ENCODE measurements at places on chromosomes 2 and 18.
A peak's percentile ranks its signal among the peaks of the same experiment; 100 is the strongest.

- DNase-seq: no peak
Observed at GRCh38 chr2:105609746-105610402, 134.8 kb upstream of the NCK2 start.

DNA sequence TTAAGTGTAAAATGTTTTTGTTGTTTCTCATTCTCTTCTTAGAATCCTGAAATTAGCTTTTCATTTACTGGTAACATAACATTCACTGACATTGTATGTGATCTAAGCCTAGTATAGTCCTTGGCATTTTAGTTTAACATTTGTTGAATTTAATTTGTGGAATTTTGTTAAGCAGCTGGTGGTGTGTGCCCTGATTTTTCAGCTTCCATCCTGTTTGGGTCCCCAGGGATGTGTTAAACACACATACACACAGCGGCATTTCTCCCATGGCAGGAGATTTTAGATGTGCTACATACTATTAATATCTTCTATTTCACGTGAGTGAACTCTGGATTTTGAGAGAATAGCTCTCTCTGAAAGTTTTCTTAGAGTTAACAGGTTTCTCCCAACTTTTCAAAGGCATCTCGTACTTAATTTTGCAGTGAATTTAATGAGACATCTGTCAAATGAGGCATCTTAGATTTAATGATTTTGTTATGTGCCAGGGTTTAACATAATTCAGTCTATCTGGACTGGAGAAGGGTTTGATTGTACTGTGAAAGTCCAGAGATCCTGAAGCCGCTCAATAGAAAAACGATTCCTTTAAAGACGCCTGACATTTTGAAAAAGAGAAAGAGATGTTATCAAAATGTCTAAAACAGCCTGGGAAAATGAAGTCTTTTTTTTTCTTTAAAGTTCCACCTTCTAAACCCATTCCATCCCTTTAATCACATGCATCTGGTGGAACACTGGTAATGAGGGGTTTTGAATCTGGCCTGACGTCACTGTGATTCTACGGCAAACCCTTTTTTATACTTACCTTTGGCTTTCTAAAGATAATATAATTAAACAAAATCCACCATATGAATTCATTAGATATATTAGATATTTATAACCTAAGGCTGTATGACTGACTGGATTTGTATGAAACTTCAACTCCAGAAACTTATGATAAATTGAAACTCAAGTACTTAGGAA, 6.8 kb downstream of the PHLPP1 start:
- DNase-seq: no peak

DNA sequence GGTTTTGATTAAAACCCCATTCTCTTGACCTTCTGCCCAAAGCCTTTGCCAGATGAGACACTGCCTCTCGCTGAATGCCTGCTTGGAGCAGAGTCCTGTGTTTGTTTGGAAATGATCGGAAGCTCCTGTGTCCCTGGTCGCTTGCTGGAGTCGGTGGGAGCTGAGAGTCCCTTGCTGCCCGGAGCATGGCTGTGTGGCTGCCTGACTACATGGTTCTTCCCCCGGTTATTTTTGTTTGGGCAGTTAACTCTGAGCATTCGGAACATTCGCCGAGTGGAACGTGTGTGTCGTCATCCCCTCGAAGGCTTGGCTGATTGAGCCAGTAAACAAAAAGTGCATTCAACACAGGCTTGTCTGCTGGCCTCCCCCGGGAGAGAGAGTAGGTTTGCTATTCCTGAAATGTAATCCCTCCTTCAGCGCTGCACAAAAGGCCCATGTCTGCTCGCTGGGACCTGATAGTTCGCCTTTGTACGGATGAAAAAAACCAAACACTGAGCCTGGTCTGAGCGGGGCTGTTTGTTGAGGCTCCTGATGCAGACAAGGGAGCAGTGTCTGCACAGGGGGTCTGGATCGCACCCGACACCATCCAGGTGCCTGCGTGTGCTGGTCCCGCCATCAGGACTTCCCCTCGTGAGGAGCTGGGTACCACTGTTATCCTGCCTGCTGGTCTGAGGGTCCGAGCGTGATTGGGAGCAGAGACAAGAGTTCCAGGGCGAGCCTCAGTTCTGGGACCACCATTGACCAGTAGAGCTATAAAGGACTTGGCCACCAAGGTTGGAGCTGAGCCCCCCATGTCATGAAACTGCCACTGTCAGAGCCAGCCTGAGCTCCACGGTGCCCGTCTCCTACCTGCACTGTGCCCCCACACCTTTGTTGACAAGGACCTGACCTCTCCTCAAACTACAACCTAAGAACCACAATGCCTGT, 83.8 kb downstream of the AGAP1 start:
- no peak for DNase-seq

- no peak for DNase-seq
Observed at GRCh38 chr2:19799881-19800780, 101.7 kb downstream of the TTC32 start.

DNA sequence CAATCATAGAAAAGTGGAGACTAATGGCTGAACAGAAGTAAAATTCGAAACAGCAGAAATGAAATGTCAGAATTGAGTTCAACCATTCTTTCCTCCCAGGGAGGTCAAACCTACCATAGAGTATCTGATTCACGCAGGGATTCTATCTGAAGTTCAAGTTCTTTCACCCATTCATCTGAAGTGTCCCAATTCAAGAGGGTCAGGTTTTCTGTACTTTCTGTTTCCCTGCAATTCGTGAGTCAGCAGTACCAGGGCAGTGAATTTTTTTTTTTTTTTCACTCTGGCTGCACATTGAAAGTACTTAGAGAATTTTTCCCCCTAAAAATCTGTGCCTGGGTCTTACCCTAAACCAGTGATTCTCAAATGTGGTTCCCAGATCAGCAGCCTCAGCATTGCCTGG, 40.9 kb upstream of the CCDC88A start:
- DNase-seq: no peak

DNA sequence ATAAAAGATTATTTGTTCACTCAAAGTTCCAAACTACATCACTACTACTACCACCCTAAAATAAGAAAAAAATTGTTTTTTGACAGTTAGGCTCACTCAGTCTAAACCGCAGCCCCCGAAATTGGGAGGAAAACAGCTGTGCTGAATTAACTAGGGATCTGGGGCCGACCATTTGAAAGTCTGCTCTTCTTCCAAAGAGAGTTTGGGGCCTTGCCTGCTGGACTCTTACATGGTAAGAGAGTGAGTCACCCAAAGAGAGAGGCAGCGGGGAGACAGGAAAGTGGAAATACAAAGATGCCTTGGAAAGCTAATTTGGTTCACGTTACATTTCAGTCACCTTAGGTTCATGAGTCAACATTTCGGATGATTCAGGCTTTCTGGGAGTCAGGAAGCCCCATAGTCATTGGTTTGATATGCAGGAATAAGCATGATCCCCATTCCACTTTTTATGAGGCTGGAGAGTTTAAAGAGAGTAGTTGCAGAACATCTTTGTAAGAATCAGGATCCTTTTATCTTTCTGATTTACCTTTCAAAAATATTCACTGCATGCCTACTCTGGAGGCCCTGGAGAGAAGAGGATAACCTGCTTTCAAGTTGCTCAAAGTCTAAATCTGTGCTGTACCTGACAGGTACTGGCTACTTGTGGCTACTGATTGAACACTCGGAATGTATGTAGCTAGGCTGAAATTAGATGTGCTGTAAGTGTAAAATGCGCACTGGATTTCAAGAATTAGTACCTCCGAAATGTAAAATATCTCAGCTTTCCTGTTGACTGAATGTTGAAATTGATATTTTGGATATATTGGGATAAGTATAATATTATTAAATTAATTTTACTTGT, 995 bp upstream of the RTN4 start:
- peak; percentile 100 for DNase-seq

DNA sequence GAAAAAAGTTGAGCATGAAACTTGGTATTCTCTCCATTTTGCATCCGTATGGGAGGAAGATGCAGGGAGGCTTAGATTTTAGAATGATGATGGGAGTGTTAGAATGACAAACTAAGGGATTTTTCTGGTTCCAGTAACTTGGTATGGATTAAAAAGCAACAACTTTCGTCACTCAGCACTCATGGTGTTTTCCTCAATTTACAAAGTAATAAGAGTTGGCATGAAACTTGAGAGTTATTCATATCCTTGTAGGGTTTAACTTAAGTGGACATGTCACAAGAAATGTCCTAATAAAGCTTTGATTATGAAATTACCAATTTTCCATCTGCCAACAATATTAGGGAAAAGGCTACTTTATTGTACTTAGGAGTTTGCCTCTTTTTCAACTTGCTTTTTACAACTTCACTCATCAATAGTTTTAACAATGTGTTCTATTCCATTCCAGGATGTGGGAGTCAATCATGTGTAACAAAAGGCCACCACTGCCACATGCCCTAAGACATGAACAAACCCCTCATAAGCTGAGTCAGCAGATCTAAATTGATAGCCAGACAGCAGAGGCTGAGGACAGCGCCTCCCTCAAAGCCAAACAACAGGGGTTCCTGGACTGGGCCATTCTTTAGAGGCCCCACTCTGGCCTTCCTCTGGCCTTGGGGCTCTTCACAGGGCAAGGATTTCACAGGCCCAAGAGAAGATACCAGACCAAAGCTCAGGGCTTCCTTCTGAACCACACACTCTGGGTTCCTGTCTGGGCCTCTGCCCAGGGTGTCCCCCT, 265.8 kb downstream of the TNS1 start:
- no peak for DNase-seq

- peak; percentile 55 for DNase-seq
Observed at GRCh38 chr2:74867841-74868658, 34.1 kb downstream of the HK2 start.

- no peak for DNase-seq
Observed at GRCh38 chr2:203940039-203940438, 3.5 kb downstream of the ICOS start.

- DNase-seq: no peak
Observed at GRCh38 chr2:182883451-182883850, 17.0 kb upstream of the FRZB start.

DNA sequence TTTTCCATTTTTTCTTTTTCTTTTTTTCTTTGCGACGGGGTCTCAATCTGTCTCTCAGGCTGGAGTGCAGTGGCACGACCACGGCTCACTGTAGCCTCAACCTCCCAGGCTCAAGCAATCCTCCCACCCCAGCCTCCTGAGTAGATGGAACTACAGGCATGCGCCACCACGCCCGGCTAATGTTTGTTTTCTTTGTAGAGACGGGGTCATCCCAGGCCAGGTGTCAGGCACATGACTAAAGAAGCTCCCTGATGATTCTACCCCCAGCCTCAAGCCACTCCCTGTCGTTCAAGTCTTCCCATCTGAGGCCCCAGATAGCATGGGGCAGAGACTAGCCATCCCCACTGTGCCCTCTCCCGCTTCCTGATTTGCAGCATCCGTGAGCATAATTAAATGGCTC, 9.8 kb upstream of the FZD5 start:
- no peak for DNase-seq

- DNase-seq: peak; percentile 25
Observed at GRCh38 chr2:42859006-42859552, 66.7 kb upstream of the HAAO start.

GRCh38 chr2:173048522-173048896, 27.1 kb upstream of the MAP3K20 start:
- DNase-seq: no peak

DNA sequence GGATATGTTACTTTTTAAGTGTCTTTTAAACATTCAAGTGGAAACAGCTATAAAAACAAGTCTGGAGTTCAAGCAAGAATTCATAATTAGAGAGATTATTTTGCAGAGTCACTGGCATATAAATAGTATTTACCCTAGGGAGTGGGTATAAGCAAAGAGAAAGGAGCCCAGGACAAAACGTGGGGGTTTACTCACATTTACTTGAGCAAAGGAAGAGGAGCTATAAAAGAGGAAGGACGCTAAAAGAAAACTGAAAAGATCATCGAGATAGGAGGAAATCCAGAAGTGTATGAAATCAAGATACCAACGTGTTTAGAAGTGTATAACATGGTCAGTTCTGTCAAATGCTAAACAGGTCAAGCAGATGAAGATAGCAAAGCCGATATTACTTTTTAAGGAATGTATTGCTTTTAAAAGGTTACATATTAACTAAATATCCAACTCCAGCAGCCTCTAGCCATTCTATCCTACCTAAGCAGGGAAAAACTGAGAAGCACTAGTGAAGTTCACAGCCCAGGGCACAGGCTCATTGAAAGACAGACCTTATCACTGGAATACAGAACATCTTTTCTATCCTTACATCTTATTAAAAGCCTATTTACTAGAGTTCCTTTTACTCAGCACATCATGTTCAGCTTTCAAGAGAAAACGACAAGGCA, 8.6 kb downstream of the KANSL1L start:
- no peak for DNase-seq

All from GM04503 (cell line).